ENCODE measurements at places on chromosomes 16 and 17. TPM values are rescaled to one million over a fixed set of nuclear protein-coding genes. Genes with fewer than 3 reads are reported as not detected.
A peak's percentile ranks its signal among the peaks of the same experiment; 100 is the strongest.

SERPINF2 gene
- total RNA-seq = not detected

CSH2 gene
- total RNA-seq = not detected

KDM6B gene
- total RNA-seq = 96.0 TPM

CIITA gene
- total RNA-seq = 8.6 TPM

DNA sequence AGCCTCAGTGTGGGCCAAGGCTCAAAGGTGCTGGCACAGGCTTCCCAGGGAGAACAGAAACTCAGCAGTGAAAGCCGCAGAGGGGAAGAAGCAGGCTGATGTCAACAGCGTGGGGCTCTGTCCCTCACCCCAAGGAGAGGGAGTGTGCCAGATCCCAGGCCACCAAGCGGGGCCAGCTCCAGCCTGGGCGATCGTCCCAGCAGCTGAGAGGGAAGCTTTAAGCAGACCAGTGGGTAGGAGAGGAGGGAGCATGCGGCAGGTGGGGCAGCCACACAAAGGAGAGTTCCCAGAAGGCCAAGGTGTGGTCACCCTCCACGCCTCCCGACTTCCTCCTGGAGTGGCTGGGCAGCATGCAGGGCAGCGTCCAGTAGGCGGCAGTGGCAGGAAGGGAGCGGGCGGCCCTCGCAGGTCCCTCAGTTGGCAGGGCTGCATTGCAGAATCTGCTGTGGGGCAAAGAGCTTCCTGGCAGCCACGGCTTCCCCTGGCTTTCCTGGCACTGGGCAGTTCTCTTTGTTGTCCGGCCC, 6.0 kb downstream of the SYNGR2 start:
- peaks cover 31% of the 10 kb centered on the region for H3K4me1 ChIP-seq
- no peak for DNase-seq
- H3K36me3 ChIP-seq = peaks cover 46% of the 10 kb centered on the region
- no peak overlapping the region for H3K27ac ChIP-seq
- no peak overlapping the region for H3K4me3 ChIP-seq

DNA sequence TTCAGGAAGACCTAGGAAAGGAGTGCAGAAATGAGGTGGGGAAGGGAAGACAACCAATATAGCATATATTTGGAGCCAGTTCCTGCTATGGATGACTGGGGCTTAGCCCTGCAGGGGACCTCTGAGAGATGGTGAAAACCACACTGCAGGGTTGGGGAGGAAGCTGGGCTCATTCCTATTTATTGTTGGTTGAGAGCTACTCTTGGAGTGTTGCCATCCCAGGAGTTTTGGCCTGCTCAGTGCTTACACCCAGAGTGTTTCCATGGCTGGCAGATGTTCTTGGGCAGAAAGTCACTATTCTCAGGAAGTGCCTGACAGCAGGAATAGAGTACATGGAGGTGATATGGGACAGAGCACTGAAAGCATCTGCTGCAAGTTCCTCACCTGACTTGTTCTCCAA, 145.8 kb downstream of the SPACA3 start:
- no peak for DNase-seq
- no peaks in the 10 kb centered on the region for H3K27me3 ChIP-seq
- no peak overlapping the region for H3K4me3 ChIP-seq
- H3K4me1 ChIP-seq = no peaks in the 10 kb centered on the region

- H3K36me3 ChIP-seq = no peaks in the 10 kb centered on the region
- no peak overlapping the region for H3K4me3 ChIP-seq
- DNase-seq = no peak
Measured at GRCh38 chr16:998615-999014, 17.0 kb downstream of the SOX8 start.

GRCh38 chr17:77343031-77343800, 202.4 kb downstream of the SEC14L1 start:
- peaks cover 42% of the 10 kb centered on the region for H3K4me1 ChIP-seq
- H3K27ac ChIP-seq = peak overlapping the region; percentile 92
- peak overlapping the region; percentile 31 for H3K4me3 ChIP-seq
- DNase-seq = no peak
- H3K27me3 ChIP-seq = no peaks in the 10 kb centered on the region
- peaks cover 11% of the 10 kb centered on the region for H3K36me3 ChIP-seq
